Metanephros (tissue), 2 donors: ENCODE measurements at places on chromosomes 1 and 21. TPM values are rescaled to one million over a fixed set of nuclear protein-coding genes. Genes with fewer than 3 reads are reported as not detected.

Gene UBQLN4
- 19.7 TPM for total RNA-seq

Gene LIPI
- not detected for total RNA-seq

Gene LRRN2
- total RNA-seq: 10.2 TPM

Gene CHIA
- total RNA-seq: not detected

Gene AGMAT
- 20.6 TPM for total RNA-seq

Gene GSTM3
- total RNA-seq: 175 TPM

Gene SPRR2F
- total RNA-seq: not detected

Gene C1orf146
- not detected for total RNA-seq

Gene CD84
- 3.7 TPM for total RNA-seq

Gene IGSF5
- total RNA-seq: 0.93 TPM

Gene SNX27
- 44.3 TPM for total RNA-seq

Gene CFHR2
- total RNA-seq: not detected

Gene NDUFV3
- total RNA-seq: 47.3 TPM

Gene TMEM52
- 16.1 TPM for total RNA-seq
